AG10803 (cell line): ENCODE measurements at places on chromosomes 3 and 15.

GRCh38 chr3:149662240-149662887, 4.5 kb upstream of the WWTR1 start:
- DNase-seq = peak; percentile 39

- peak; percentile 50 for DNase-seq
These were observed 6.2 kb upstream of the TLR9 start for GRCh38 chr3:52231502-52232278.

DNA sequence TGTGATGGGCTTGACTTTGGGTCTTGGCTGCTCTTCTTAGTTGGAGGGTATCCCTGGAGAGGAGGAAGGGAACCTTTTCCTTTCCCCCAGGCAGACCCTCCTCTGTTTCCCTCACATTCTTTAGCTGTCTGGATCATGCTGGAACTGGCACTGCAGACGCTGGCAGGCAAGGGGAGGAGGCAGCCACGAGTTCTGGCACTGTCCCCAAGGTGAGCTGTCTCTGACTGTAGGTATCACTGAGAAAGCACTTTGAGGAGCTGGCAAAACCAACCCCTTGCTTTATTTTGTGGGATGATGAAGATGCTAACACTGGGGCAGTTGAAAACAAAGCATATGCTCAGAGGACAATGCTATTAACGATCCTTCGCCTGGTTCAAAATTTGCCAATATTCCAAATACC, 175.0 kb downstream of the SOX2 start:
- no peak for DNase-seq

DNA sequence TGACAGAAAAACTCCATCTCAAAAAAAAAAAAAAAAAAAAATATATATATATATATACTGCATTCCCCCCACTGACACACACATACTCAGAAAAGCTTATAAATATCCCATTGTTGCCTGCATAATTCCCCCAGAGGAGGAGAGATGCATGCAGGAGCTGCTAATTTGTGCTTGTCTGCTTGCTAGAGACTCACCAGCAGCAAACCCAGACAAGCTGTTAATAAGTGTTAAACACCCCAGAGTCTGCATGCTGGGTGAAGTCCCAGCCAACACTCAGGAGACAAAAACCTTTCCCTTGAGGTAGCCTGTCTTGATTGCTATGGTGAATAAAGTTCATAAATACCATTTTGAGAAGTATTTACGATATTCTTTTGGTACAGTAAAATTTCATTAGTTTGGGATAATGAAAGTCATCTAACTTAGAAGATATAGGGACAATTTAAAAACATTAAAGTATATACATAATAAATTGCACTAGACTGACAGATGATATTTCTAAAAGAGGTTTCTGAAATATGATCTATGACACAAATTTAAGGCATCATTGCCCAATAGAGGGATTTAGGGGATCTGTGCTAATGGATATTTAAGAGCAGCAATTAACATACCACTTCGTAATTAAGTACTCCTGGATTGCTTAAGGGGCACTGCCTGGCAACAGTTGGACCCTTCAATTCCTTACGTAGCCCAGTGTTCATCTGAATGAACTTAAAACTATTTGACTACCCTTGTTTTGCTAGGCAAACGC, 400.0 kb upstream of the C2CD4B start:
- DNase-seq = no peak

DNA sequence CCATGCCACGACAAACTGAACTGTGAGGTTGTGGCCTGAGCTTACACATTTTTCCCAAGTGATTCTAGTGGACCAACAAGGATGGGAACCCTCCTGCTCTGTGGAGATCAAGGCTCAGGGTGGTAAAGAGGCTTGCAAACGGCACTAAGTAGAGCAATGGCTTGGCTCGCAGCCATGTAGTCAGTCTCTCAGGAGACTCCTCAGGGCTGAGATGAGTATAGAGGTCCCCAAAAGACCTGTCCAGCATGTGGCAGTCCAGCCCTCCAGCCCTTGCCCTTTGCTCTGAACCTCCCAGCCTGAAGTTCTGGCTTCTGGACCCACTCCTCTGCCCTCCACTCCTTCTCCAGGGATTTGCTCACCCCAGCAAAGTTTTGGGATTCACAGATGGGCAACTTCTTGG, 8.3 kb upstream of the CAMP start:
- DNase-seq = no peak

DNA sequence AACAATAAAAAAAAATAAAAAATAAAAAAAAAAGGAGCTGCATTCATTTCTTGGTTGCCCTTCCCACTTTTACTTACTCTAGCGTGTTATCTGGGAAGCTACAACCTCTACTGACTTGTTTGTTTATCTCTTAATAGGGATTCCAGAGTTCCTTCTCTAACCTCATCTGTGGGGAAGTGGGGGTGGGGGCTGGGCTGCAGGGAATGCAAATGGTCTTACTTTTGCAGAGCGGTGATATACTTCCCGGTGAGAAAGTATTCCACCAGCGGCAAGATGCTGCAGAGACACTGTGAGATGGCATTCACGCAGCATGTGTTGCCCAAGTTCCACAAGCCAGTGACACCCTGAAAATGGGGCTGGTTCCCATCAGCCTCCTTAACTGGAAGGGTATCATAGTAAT, 2.1 kb downstream of the USP50 start:
- no peak for DNase-seq

GRCh38 chr3:173096994-173097785, 43.8 kb downstream of the SPATA16 start:
- DNase-seq = no peak

DNA sequence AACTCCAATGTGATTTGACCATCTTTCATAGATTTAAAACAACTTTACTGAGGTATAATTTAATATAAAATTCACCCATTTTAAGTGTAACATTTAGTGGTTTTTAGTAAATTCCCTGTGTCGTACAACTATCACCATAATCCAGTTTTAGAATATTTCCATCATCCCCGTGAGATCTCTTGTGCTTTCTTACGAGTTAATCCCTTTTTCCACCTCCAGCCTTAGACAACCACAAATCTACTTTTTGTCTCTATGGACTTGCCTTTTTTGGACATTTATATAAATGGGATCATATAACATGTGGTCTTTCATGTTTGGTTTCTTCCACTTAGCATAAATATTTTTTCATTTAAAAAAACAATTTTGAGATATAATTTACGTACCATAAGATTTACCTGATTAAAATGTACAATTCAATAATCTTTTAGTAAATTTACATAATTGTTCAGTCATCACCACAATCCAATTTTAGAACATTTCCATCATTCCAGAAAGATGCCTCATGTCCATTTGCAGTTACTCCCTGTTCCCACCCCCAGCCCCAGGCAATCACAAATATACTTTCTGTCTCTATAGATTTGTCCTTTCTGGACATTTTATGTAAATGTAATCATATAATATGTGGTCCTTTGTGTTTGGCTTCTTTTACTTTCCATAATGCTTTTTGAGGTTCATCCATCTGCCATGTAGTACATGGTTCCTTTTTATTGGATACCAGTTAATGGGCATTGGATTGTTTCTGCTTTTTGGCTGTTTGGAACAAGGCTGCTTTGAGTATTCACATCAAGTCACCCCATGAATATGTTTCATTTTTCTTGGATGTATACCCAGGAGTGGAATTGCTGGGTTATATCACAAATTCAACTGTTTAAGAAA, 3.1 kb downstream of the OXSR1 start:
- peak; percentile 56 for DNase-seq

DNA sequence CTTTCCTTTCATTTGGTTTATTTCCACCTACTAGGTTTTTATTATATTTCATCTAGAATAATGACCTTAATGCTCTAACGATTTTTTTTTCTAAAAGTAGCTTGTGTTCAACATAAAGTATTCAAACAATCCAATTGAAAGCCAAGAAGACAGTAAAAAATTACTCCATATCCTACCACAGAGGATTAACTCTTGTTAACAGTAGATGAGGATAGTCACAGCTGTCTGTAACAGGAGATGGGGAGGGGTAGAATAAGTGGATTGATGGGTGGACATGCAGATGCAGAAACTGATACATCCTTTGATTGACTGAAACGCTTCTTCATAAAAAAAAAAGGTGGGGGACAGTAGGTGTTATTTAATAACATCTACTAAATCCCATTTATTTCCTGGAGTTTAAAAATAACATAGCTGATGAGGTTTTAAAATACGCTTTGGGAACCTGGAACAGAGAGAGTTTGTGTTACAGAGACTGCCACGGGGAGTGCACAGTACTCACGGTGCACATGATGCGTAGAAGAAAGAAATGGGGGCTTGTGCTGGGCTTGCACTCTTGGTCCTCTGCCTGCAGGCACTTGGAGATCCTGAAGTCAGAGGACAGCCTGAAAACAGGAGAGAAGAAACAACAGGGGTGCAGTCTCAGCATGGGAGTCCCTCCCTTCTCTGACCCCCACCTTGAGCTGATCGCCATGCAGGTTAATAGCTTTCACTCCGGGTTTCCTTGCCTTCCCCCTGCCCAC, 226.7 kb downstream of the THSD4 start:
- DNase-seq = no peak
